ENCODE measurements at places on chromosomes 4 and X.

DNA sequence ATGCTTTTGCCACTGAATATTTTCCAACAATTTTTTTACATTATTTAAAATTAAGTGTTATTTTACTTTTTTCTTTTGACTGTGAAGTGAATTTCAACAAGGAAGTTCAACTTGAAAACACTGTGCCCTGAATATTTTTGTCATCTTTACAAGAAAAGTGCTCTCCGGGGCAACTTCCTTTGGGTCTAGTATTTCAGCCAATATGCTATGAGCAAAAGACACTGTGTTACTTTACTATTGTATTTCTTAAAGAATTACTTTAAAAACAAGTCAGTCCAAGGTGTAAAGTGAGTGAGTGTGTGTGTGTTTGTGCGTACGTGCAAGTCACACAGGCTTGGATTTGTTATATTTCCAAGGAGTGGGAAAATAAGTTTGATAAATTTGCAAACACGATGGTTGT, 7.6 kb upstream of the USP53 start:
- DNase-seq = no peak

DNA sequence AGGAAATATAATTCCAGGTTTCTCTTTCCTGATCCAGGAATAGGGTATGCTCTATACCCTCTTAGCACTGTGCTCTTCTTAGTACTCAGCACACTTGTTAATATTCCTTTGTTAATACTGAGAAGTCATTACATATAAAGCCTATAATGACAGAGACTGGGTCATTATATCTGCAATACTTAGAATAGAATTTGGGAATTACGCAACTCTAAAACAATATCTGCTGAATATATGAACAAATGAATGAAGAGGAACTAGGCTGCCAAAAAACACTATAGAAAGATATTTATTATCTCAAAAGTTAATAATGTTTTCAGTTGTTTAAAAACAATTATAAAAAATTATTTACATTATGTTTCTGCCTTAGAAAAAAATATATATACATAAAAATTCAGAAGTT, 36.4 kb upstream of the ANKRD50 start:
- DNase-seq = no peak

DNA sequence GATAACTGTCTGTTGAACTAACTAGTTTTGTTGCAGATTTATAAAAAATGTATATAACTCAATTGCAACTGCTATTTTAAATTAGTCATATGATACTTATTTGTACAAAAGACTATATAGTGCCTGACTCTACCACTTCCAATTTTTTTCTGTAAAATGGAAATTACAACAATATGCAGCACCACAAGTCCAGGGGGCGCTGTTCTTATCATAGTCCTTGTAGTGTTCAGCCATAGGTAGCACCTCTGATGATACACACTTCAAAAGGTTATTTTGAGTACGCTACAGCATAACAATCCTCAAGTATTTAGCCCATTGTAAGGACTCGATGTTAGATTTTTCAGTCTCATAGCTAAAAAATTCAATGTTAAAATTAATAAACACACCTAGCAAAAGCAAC, 174.9 kb downstream of the CORIN start:
- DNase-seq = peak; percentile 35

GRCh38 chr4:40731792-40732245, 17.9 kb upstream of the NSUN7 start:
- no peak for DNase-seq

DNA sequence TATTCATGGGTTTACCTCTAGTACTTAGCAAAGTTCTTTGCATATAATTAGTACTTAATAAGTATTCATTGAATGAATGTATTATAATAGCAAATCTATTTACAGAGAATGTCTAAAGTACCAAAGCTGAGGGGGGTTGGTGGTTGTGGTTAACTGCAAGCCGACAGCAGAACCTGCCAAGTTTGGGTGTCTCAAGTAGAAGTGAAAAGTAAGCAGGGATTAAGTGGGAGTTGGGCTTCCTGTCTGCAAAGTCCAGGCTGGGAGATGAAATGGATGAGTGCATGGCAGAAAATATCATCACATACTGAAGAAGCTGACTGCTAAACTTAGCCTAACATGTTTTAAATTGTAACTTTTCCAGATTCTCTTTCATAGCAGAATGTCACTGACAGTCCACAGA, 169.6 kb downstream of the CAMK2D start:
- DNase-seq = no peak

GRCh38 chrX:97494756-97495372, 611.2 kb downstream of the RPA4 start:
- no peak for DNase-seq

DNA sequence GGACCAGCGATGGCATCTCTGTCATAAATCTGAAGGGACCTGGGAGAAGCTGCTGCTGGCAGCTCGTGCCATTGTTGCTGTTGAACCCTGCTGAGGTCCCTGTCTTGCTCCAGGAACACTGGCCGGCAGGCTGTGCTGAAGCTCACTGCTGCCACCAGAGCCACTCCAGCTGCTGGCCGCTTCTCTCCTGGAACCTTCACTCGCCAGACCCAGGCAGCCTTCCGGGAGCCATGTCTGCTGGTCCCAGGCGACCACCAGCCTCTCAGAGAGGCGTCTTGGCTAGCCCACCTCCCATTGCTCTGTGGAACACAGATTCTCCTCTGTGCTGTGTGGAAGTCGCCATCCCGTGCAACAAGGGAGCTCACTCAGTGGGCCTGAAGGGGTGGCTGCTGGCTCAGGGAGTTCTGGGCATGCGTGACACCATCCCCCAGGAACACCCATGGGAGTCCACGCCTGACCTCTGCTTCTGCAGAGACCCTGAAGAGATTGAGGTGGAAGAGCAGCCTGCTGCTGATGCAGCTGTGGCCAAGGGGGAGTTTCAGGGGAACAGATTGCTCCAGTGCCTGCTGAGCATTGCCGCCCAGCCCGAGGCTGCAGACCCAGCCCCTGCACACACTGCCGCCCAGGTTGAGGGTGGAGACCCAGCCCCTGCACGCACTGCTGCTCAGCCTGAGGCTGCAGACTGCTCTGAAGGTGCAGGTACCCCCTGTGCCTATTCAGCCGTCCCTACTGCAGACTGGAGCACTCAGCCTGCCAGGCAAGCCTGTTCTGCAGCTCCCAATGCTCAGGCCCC, 33.1 kb upstream of the CYP4V2 start:
- no peak for DNase-seq

GRCh38 chrX:115894087-115894486, 276.5 kb upstream of the AGTR2 start:
- no peak for DNase-seq

- no peak for DNase-seq
These were observed 3.2 kb downstream of the KLHL2 start for GRCh38 chr4:165210566-165210965.

- no peak for DNase-seq
These were observed 1.5 kb upstream of the TACR3 start for GRCh38 chr4:103721251-103721650.

- DNase-seq = no peak
These were observed 1365.9 kb upstream of the AGA start for GRCh38 chr4:178808106-178808505.

- no peak for DNase-seq
These were observed 15.2 kb downstream of the GUCY1A1 start for GRCh38 chr4:155681886-155682285.

GRCh38 chrX:11066812-11067211, 44.3 kb upstream of the HCCS start:
- DNase-seq = no peak

DNA sequence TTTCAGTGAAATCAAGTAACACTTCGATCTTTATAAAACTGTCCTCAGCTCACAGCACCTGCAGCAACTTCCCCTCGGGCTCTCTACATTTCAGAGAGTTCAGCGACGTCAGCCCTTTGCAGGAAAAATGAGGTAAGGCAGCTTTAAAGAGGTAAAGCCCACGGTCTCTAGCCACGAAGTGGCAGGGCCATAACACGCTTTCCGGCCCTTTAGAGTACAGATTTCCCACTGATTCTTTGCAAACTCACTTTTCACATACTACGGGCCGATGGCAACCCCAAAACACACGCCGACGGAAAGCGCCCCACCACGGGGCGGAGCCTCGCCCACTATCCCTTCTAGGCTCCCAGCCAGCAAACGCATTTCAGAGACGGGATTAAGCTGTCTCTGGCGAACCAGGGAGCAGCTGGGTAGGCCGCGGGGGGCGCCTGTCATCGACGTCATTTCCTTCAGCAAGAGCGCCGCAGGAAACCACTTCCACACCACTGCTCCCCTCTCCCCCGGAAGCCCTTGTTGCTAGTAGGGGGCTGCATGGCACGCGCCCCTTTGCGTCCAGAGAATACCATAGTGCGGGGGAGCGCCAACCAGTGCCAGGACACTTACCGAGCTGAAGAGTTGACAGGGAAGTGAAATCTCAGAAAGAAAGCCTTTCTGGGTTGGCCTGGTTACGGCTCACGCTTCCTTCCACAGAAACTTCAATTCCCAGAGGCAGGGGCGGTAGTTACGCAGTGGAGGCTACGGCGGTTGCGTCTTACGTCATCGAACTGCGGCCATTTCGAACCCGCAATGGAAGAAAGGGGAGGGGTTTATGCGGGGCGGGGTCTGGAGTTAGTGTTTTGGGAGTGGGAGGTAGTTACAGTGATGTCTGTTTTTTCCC, at the start of gene TRMT10A:
Gene TRMT10A (minus strand): TSS at position 730 of the 877 bp plus-strand sequence. CDS start 4,701 bp downstream, outside the sequence.
- DNase-seq = peak; percentile 97

DNA sequence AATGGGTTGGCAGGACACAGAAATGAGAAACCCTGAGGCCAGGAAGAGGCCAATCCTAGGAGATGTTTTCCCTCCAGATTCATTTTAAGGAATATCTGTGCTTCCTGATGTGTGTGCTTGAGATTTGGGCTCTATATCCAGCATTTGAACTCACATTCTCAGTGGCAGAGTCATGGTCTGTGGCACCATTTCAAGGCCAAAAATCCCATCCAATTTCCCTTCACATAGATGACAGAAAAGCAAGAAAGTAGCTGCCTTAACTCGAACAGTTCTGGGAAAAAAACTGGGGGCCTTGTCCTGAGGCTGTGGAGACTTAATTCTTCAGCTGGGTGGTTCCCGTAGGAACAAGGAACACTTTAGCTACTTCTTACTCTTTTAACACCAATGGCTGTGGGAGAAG, 27.4 kb downstream of the TAF7L start:
- no peak for DNase-seq

- DNase-seq = no peak
These were observed 46.3 kb upstream of the BCLAF3 start for GRCh38 chrX:20037186-20037585.

DNA sequence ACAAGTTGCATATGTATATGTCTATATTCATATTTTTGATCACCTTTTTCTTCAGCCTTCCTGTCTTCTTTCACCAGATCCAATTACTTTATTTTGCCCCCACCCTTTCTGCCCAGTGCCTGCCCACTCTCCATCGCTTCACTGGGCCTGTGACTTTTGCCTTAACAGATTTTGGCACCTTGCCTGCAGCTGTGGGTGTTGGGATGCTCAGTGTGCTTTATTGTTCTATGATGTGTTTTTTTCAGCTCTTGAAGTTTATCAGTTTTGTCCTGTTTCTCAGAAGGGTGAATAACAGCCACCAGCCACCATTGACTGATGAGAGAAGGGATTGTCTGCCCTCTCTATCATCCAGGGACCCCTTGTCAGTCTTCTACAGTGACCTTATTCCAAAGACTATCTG, 77.2 kb upstream of the GALNT7 start:
- DNase-seq = peak; percentile 59

DNA sequence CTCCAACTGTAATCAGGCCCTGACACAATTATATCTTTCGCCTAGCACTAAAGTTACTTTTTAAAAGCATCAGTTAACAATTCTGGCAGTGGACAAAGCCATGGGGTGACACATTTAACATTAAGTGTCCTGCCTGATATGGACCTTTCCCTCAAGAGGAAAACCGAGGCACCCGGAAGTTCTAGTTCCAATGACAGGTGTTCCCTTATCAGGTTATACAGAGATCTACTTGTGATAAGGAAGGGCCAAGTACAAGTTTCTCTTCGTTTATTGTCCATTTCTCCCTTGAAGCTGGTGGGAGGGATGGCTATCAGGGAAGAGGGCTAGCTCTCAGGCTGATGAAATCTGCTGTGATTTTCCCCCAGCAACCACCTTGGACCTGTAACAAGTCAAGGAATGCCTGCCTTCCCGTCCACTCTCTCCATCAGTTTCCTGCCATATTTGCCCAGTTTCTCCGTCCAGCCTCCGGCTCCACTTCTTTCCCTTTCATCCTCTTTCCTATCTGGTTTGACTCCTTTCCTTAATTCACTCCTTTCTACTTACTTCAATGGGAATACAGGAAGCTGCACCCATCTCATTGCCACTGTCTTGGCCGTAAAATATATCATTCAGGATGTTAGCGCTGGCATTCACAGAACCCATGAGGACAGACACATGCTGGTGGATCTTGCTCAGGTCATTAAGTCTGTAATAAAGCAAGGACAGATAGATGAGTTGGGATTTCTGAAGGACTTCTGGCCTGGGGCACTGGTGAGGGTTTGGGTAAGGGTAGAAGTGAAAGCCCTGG, 95.0 kb downstream of the DGKK start:
- DNase-seq = no peak

- DNase-seq = no peak
These were observed at the start of gene TMEM156 for GRCh38 chr4:39032218-39033085. TSS of gene TMEM156 (minus strand) at chr4:39032409. CDS start at chr4:39032313, 96 bp downstream.

DNA sequence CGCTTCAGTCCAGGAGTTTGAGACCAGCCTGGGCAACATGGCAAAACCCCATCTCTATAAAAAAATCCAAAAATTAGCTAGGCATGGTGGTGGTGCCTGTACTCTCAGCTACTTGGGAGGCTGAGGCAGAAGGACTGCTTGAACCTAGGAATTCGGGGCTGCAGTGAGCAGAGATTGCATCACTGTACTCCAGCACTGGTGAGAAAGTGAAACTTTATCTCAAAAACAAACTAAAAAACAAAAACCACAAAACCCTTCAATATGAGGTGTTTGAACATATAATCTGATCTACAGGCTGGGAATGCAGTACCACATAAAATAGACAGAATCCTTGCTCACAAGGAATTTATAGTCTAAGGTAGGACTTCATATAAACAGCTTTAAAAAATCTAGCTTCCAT, 103.9 kb downstream of the PDS5A start:
- no peak for DNase-seq

- DNase-seq = no peak
These were observed 300.0 kb downstream of the ANK2 start for GRCh38 chr4:113349430-113349829.

- DNase-seq = no peak
These were observed 116.9 kb downstream of the VEGFC start for GRCh38 chr4:176675810-176676209.

GRCh38 chr4:115233600-115233999, 120.2 kb upstream of the NDST4 start:
- DNase-seq = no peak

- no peak for DNase-seq
These were observed 459.5 kb downstream of the ANKRD50 start for GRCh38 chr4:124253080-124253479.

GRCh38 chr4:655464-656151, 18.5 kb downstream of the ATP5ME start:
- DNase-seq = no peak
